AG09309 (cell line): ENCODE measurements at places on chromosomes 2 and 18.

DNA sequence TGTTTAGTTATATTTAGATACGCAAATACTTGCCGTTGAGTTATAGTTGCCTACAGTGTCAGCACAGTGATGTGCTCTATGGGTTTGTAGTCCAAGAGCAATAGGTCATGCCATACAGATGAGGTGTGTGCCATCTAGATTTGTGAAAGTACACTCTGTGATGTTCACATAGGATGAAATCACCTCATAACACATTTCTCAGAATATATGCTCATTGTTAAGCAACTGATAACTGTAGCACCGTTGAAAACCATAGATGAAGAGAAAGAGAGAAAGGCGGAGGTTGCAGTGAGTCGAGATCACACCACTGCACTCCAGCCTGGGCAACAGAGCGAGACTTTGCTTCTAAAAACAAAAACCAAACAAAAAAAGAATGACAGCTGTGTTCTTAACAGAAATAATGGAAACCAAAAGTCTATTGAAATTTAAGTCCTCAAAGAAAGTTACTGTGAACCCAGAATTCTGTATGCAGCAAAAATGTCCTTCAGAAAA is 9.5 kb downstream of the DGKD start:
- DNase-seq = no peak

- peak; percentile 34 for DNase-seq
Observed at GRCh38 chr2:28185891-28186290, 206.8 kb upstream of the FOSL2 start.

GRCh38 chr2:240959214-240959940 is 39.0 kb upstream of the SNED1 start:
- DNase-seq = no peak

DNA sequence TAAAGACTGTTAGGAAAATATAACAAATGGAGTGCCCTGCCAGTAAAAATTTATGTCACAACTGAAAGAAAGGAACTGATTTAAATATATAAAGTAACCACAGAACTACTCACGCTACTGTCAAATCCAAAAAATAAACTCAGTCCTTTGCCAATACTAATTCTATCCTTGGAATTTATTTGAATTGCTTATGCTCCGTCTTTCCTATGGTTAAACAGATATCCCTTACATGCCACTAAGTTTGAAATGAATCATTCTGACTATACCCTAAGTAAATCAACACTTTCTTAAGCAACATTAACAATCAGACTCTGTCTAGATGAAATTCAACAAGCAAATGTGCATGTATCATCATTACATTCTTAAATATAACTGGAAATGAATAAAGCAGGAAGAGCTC is 9.8 kb downstream of the HNRNPLL start:
- DNase-seq = no peak

DNA sequence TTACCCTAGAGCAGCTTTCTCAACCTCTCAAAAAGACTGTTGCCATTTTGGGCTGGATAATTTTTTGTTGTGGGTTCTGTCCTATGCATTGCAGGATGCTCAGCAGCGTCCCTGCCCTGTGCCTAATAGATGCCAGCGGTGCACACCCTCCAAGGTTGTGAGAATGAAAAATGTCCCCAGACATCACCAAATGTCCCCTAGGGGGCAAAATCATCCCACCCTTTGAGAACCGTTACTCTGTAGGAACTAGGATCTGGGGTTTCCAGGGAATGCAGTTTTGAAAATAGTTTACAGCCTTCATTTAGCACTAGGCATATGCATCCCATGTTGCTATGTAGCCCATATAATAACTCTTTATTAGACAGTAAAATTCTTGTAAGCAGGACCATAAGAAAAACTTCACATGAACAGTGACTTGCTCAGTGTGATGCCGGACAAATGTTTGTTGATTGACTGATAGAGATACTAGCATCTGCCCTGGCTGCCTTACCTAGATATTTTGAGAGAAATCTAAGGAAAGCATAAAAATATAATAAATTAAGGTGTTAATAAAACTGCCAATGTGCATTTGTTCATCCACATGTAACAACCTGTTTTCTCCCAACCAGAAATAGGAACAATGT is 79.2 kb upstream of the EPC2 start:
- DNase-seq = no peak

- no peak for DNase-seq
Observed at GRCh38 chr2:168661863-168662256, 140.6 kb upstream of the NOSTRIN start.

DNA sequence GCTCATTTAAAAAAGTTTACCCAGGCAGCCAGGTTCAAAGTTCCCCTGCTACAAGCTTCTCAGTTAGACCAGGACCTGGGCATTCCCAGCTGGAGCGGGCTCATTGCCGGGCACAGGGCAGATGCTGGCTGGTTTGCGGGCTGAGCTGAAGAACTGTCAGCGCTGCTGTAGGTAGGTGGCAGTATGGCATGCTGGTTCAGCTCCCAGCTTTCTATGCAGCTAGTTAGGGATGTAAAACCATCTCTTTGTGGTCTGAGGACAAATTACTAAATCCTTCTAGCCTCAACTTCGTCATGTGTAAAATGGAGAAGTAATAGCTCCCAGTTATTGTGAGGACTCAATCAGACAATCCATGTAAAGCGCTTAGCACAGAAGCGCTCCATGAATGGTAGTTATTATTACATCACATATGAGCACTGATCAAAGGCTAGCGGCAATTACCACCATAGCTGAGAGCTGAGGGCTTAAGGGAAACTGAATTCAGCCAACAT is 2.4 kb upstream of the LDLRAD4 start:
- DNase-seq = peak; percentile 34

GRCh38 chr2:164847291-164847690 is 5.7 kb upstream of the COBLL1 start:
- no peak for DNase-seq

GRCh38 chr2:68709421-68709911 is 25.1 kb upstream of the ARHGAP25 start:
- no peak for DNase-seq

GRCh38 chr2:70962211-70962884 is 16.1 kb upstream of the ANKRD53 start:
- no peak for DNase-seq

DNA sequence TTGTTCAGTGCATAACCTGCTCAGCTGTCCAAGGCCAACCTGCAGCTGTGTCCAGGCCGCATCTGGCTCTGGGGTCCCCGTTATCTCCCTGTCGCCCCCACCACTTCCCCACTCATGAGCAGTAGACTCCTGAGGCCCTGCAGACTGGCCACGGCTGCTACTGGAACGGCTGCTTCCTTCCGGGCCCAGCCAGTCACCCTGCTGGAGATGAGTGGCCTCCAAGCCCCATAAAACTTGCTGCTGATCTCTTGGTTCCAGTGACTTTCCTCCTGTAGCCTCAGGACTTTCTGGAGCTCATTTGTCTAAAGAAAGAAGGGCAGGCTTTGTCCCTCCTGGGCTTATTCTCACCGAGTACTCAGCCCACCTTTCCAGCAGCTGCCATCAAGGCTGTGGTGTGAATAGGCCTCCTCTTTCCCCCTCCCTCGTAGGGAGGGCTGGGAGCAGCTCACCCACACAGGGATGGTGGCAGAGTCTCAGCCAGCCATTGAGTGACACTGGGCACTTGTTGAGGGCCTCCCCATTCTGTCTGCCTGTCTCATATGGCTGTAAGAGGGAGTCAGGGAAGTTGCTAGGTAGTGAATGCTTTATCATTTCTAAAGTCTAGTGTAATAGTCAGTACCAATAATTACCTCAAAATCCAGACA is 257.3 kb downstream of the MYCN start:
- DNase-seq = no peak

DNA sequence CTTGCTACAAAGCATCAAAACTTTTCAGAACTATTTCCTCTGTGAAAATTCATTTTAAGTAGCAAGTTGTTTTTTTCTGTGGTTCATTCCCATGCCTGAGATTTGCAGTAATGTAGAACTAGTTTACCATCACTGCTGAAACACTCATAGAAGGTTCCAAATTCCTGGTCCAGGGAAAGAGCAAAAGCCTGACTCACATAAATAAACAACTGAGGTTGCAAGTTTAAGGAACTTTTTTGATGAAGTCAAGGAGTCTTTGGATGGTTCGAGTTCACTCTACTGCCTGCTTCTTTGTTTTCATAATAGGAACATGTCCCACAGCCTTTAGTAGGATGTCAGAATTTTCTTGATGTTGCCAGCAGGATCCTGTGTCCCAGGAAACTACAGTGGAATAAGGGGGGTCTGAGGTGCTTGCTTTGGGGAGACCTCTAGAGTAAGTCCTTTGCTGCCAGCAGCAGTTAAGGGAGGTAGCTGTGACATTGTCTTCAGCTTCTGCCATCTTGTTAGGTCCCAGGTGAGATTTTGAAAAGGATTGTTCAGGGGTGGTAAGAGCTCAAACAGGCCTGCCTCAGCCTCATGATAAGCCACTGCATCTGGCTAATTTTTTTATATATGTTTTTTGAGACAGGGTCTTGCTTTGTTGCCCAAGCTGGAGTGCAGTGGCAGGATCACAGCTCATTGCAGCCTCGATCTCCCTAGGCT is 43.9 kb downstream of the ACSL3 start:
- DNase-seq = peak; percentile 62

DNA sequence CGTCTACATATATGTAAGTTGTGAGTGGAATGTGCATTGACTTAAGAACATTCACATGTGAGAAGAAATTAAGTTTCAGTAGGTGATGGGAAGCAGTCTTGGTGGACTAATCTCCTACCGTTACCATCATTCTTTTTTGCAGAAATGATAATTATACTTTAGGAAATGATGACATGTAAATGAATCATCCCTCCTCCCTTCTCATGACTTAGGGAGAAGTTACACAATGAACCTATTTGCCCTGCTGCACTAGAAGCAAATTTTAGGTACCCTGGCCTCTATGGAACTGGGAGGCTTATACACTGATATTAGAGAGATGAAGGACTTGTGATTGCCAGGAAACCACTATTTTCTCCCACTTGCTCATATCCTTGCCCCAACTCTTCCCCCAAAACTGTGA is 214.2 kb downstream of the CALCRL start:
- no peak for DNase-seq

- DNase-seq = peak; percentile 85
Observed at GRCh38 chr18:3903337-3903736, 453.4 kb downstream of the TGIF1 start.

GRCh38 chr2:231590614-231591013 is 2.0 kb upstream of the TEX44 start:
- DNase-seq = no peak

GRCh38 chr18:55093295-55093694 is 134.0 kb upstream of the CCDC68 start:
- no peak for DNase-seq

- DNase-seq = no peak
Observed at GRCh38 chr2:22855761-22856184, 529.2 kb upstream of the KLHL29 start.

DNA sequence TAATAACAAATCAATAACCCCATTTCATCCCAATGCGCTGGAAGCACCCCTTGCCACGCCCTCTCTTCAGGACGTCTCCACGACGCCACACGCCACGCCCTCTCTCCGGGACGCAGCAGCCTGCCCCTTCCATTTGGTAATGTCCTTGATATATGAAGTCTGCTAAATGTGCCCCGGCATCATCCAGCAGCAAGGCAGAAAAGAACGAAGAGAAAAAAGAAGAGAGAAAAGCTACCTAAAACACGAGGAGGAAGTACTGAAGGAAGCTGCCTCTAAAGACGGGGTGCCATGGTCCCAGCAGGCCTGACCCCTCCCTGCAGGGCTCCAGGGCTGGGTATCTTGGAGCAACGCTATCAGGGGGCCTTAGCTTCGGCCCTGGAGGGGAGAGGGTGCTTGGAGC is 41.8 kb downstream of the CNGA3 start:
- DNase-seq = no peak

- DNase-seq = no peak
Observed at GRCh38 chr2:1678609-1679008, 65.7 kb downstream of the PXDN start.

DNA sequence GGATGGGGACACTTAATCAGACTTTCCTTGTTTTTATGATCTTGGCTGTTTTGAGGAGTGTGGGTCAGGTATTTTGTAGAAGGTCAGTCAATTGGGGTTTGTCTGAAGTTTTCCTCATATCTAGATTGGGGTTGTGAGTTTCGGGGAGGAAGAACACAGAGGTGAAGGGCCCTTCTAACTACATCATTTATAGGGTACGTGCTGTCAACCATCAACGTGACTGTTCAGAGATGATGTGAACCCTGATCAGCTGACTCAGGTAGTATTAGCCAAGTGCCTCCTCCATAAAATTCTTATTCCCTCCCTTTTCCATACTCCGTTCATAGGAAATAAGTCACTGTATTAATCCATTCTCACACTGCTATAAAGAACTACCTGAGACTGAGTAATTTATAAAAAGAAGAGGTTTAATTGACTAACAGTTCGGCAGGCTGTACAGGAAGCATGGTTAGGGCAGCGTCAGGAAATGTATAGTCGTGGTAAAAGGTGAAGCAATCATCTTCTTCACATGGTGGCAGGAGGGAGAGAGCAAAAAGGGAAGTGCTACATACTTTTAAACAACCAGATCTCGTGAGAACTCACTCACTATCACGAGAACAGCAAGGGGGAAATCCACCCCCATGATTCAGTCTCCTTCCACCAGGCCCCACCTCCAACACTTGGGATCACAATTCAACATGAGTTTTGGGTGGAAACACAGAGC is 547.1 kb upstream of the LINC00305 start:
- no peak for DNase-seq

GRCh38 chr18:8603663-8604520 is 5.3 kb upstream of the RAB12 start:
- no peak for DNase-seq

- no peak for DNase-seq
Observed at GRCh38 chr2:27752551-27753237, 18.8 kb upstream of the MRPL33 start.

- DNase-seq = no peak
Observed at GRCh38 chr2:176544557-176544956, 275.3 kb downstream of the MTX2 start.

GRCh38 chr18:79947881-79948610 is 3.4 kb downstream of the SLC66A2 start:
- no peak for DNase-seq

GRCh38 chr2:29033656-29034055 is 40.7 kb downstream of the PCARE start:
- no peak for DNase-seq

DNA sequence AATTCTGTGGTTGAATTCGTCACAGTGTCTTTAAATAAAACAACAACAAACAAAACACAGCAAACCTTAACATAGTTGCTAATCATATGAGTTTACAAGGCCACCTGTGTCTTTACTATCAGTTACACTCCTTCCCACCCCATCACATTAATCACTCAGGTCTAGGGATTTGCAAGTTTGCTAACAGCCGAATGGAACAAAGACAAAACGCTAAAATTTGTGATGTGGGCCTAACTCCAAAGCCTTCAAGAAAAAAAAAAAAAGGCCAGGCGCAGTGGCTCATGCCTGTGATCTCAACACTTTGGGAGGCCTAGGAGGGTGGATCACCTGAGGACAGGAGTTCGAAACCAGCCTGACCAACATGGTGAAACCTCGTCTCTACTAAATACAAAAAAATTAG is 566 bp upstream of the POLI start:
- no peak for DNase-seq

DNA sequence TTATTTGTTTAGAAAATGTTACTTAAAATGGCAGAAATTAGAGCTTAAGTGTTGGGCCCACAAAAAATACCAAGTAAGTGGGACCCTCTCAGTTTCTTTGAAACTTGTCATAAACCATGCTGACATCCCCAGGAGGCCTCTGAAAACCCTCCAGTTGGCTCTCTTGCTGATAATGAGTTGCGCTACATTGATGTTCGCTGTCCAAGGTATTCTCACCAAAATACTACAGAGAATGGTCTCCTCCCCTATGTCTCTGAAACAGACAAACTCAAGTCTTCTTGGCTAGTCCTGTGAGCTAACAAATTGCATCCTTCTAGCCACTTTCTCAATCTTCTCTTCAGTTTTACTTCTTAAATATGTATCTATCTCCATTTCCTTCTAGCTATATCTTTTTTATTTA is 669.4 kb downstream of the IRS1 start:
- DNase-seq = no peak
